ENCODE measurements at places on chromosomes 12 and 14.

GRCh38 chr12:22686193-22686592 lies 61.2 kb downstream of the ETNK1 start:
- no peak for DNase-seq

DNA sequence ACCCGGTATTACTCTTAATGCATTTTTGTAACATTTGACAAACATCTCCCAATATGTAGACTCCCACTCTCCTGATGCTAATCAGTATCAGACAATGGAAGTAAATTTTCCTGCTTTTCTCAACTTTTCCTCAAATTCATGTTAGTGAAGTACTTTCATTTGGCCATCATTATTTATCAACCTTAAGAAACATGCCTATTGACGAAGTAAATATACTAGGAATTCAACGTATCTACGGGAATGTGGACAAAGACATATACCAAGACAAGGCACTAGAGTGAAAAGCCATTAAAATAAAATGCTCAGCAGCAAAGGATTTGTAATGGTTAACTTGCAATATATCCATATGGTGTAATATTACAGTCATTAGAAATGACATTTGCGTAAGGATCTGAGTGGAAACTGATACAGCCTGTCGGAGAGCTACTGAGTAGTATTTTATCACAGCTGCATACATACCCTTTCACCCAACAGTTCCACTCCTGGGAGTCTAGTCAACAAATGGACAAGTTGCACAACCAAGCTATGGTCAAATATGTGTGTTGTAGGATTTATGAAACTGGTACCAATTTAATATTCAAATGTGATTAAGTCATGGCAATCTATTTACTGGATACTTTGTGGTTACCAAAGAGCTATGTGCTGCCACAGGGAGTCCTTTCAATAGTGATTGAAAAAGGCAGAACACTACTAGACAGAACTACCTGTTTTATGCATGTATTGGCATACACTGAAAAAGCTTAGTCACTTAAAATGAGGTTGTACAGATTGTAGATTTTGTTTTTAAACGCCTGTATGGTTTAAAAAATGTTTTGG lies 26.5 kb downstream of the NUDT4 start:
- peak; percentile 72 for DNase-seq

DNA sequence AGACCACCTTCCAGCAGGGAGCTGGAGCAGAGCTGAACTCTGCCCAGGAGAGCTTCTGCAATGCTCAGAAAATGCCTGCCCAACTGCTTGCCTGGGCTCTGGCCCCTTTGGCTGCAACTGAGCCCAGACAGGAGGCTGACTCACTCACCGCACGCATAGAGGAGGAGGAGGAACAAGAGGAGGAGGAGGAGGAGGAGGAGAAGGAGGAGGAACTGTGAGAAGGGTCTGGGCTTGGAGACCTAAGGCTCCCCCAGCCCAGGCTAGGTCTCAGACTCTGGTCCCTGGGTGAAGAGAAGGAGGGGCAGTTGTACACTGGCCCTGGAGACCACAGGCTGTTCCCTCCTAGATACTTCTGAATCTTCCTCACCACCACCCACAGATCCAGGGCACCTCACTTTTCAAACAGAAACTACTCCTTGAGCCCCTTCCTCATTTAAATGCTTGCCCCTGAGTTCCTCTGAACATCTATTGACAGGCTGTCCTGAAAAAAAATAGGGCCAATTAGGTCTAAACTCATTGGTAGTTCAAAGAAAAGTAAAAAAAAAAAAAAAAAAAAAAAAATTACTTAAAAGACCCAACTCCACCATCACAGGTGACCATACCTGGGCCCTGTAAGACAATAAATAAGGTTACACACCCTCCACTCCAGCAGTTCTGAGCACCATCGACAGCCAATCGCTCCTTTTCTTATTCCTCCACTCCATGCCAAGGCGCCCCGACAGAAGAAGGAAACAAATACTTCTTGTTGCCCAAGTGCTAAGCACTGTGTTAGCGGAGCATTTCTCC lies 674 bp downstream of the VDR start:
- DNase-seq, result peak; percentile 83

GRCh38 chr14:68814539-68815297 lies 21.9 kb upstream of the ZFP36L1 start:
- peak; percentile 51 for DNase-seq

DNA sequence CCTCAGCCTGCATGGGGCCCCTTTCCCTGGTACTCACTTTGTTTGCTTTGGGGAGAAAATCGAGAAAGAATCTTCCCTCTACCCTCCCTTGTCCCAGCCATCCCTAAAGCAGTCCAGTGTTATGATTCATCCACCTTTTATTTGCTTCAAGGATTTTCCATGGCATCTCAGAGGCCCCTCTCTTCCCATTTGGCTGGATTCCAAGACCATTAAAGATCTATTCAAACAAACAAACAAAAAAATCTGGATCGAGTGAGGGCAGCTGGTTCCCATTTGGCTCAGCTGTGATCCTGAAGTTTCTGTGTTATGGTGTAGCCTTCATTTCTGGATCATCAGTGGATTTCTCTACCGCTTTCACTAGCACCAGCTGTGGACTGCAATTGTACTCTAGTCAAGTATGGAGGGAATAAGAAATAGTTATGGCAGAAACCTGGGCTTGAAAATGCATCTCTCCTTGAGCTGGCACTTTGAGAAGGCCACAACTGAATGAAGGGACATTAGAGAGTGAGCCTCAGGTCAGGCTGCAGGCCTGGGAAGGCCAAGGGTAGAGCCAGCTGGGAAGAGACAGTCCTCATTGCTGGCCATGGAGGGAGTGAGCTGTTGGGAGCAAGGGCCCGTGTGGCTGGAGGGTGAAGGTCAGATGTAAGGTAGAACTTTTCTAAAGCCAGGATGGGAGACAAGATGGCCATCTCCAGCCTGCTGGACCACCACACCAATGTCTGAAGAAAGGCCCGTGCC lies 13.7 kb downstream of the KRT71 start:
- peak; percentile 74 for DNase-seq

DNA sequence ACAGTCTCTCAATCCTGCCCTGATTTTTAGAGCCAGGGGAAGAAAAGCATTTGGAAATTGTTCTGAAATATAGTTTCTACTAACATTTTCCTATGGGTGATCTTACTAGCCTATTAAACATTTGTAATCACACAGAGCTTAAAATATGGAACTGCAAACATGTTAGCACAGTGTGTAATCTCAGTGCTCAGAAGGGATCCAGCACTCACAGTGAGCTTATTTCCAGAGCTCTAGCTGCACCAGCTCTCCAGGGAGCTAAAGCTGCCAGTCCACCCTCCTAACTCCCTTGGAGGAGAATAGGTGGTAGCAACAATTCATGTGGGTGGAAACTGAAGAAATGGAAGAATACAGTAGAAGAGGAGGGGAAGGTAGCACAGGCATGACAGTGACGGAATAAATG lies 64.9 kb upstream of the SYT1 start:
- no peak for DNase-seq

DNA sequence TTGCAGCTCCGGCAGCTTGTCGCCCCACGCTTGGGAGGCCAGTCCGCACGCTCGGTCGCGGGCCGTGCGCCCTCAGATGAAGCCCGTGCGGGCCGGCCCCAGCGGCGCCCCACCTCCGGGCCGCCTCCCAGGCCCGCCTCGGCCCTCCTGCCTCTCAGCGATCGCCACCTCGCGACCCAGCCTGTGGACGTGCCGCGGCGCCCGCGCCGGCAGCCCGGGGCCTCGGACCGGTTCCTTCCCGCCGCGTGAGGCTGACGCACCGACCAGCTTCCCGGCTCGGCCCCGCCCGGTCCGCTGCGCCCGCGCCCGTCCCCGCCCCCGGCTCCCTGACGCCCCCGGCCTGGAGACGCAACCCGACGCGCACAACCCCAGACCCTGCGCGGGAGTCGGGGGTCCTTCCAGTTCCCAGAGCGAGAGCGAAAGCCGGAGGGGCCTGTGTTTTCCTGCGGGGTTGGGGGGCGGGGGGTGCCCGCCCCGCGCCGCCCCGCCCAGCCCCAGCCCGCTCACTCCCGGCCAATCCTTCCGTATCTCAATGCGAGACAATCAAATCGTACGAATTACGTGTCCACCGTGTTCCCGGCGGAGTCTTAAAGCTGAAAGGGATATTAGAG lies at the start of gene ERO1A:
ERO1A (minus strand) TSS at position 78 of the 611 bp plus-strand sequence; CDS start at position 1, 77 bp downstream.
- peak; percentile 84 for DNase-seq

GRCh38 chr12:123119808-123120207 lies 31.1 kb downstream of the PITPNM2 start:
- DNase-seq, result peak; percentile 46

DNA sequence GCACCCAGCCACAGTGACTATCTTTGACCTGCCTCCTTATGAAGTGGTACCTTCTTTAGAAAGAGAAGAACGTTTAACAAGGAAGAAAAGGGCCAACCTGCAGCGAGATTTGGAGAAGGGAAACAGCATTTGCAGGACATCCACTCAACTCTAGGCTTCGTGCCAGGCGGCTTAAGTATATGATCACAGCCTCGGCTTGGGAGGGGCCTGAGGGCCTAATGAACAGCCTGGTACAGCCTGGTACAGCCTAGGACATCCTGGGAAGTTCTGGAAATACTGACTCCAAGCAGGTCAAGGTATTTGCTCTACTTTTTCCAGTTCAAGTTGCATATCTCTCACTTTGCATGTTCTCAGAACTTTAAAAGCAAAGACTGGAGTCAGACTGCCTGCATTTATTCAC lies 16.1 kb downstream of the HCAR2 start:
- no peak for DNase-seq

DNA sequence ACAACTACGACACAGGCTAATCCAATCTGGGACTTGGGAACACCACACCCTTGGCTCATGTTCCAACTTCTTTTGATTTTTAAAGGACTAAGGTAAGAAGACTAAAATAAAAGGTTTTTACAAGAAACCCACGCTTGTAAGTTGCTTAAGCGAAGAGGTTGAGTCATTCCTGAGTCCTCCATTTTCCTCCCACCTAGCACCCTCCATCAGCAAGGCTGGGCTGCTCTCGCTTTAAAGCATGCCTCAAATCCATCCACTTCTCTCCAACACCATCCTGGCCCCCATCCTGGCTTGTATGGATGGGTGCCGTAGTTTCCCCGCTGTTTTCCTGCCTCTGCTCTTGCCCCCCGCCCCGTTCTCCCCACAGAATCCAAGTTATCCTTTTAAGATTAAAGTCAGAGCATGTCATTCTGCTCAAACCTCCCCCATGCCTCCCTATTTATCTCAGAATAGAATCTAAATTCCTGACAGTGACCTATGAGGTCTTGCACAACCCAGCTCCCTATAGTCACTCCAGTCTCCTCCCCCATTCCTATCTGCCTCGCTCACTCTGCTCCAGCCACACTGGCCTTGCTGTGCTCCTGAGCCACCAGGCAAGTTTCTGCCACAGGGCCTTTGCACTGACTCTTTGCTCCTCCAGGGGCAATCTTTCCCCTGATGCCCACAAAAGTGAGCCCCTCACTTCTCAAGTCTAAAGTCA lies 34.5 kb downstream of the SCARB1 start:
- DNase-seq, result peak; percentile 95

- DNase-seq, result no peak
These were observed 38.7 kb downstream of the P2RX4 start for GRCh38 chr12:121248622-121249021.

DNA sequence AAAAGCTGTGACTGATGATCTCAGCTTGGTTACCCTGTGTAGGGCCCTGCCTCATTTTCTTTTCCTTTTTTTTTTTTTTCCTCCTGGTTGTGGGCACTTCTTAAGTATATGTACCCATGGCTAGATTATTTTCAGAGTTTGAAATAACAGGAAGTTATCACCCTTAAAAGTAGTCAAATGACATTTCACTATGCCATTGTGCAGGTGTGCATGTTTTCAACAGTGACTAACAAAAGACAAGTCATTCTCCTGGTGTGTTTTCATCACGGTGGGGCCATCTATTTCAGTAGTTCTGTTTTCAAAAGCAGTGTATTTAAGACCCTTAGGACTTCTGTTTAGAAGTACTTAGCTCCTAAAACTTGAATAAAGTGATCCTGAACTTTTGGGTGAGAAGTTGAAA lies 15.0 kb downstream of the GABARAPL1 start:
- DNase-seq, result no peak

DNA sequence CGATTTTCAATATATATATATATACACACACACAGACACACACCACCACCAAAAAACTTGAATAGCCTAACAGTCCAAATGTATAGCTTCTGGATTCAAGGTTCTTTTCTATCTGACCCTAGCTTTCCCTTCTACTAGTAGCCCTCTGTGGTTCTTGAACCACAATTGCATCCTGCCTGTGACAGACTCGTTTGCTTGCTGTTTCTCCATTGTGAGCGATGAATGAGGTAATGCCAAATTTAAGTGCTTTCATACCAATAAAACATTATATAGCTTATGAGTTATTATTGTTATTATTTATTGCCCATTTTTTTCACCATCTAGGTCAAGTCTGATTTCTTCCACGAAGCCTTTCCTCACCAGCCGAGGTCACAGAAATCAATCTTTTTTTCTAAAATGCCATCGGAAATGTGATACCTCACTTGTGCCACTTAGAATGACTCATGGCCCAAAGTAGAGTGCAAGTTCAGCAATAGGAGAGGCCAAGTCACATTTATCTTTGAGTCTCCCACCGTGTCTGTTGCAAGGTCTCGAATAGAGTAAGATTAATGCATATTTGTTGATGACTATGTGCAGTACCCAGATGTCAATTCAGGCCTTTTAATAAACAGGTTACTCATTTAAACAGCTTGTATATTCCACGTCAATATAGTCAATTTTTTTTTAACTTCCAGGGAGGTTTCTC lies 1015.8 kb upstream of the SEL1L start:
- no peak for DNase-seq

DNA sequence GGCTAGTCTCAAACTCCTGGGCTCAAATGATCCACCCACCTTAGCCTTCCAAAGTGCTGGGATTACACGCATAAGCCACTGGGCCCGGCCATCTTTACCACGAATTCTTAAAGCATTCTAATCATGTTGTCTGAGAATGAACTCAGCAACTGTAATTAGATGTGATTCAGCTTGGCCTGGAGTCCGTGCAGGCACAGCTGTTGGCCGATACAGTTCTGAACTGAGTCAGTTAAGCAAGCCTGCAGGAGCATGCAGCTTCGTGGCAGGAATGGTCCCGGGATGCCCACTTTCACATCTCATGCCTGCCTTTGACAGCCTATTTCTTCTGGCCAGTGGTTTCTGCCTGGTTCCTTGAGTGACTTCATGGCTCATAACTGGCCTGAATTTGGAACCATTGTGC lies 194.1 kb downstream of the ANO6 start:
- peak; percentile 91 for DNase-seq
